ENCODE measurements at places on chromosomes 16 and 17.

- no peak for DNase-seq
Measured at GRCh38 chr17:30519707-30520106, 42.5 kb downstream of the GOSR1 start.

DNA sequence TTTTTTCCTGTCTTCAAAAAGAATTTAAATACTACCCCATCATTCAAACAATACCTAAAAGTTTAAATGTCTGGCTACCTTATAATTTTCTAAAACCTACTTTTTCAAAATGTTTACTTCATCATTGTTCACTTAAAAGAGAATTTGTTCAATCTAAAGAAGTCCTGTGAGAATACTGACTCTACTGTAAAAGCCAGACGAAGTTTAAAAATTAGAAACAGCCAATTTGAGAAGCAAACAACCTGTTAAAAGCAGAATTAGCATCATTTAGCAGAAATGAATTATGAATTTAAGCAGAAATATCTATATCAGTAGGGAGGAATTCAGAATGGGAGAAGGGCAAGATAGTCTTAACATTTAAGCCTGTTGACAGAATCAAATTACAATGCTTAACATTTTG, 2.1 kb downstream of the SKA2 start:
- DNase-seq: no peak

- no peak for DNase-seq
Measured at GRCh38 chr16:88754912-88755744, 29.9 kb downstream of the PIEZO1 start.

DNA sequence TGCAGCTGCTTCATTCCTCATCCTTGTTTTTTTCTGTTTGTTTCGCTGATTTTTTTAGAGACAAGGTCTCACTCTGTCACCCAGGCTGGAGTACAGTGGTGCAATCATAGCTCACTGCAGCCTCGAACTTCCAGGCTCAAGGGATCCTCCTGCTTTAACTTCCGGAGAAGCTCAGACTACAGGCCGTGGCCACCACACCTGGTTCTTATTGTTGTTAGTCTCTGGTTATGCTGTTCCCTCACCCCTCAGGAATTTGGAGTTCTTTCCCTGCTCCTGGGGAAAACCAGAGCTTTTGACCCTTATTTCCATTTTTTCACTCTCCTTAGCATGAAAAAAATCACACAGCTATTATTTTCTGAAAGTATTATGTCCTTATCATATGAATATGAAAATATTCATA, 1.8 kb downstream of the ODF4 start:
- DNase-seq: no peak

DNA sequence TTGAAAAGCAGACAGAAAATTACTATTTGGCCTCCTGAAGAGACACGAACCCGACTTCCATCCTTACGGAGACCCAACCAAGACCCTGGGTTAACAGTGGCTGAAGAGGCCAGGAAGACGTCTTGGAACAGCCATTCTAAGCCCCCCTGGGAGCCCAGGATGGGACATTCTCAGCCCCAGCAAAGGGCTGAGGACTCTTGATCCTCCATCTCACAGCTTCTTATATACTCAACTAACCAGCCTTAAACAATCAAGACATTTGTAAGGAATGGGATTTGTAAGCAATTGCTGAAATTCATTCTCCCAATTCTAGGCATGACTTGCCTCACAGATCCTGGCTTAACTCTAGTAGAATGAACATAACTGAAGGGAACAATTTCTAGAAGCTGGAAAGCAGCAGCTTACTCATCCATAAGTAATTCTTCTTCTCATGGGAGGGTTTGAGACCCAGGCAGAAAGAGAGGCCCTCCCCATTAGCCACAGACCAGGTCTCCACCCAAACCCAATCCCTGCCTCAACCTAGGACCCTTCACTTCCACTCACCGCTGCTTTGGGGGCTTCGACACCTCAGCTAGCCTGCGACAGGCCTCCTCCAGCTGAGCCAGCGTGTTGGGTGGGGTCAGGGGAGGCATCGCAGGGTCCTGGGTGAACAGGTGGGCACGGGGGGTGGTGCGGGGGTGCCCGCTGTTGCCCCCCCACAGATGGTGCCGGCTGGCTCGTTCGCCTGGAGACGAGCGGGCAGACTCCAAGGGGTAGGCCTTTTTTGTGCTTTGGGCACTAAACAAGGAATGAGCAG, 25.5 kb downstream of the AXIN2 start:
- no peak for DNase-seq

- peak; percentile 77 for DNase-seq
Measured at GRCh38 chr16:73047536-73048291, at the start of gene ZFHX3. ZFHX3 (minus strand) TSS chr16:73048128; CDS start chr16:72960145, 87,983 bp downstream.

DNA sequence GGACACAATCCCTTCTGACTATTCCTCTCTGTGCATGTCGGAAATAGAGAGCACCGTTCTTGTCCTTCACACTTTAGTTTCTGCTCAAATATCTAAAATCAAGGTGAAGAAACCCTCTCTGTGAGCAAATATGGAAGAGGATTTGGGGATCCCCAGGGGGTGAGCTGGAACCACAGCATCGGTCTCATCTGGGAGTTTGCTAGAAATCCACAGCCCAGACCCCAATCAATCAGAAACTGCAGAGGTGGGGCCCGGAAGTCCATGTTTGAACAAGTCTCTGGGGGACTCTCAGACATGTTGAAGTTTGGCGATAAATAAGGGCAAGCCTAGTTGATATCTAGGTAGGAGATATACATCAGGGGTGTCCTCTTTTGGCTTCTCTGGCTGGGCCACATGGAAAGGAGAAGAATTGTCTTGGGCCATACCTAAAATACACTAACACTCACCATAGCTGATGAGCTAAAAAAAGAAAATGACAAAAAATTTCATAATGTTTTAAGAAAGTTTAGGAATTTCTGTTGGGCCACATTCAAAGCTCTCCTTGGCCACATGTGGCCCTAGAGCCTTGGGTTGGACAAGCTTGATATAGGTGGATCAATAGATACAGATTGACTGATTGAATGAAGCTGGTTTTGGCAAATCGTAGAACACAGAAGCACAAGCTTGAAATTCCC, 168.0 kb upstream of the FOXF1 start:
- no peak for DNase-seq

DNA sequence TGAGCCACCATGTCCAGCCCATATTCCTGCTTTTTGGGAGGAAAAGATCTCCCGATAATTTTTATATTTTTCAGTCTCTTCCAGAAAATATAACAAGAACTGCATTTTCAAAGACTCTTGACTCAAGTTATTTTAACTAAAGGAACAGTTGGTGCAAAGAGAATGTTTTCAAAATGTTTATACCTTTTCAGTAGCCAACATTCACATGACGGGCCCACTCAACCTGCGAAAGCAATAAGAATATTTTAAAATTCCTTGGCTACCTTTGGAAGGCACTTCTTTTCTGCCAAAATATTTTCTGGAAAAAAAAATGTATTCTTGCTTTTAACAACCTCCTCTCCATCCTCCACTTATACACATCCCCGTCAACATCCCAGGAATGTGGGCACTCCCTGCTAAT, 140.3 kb downstream of the ZNF18 start:
- DNase-seq: no peak

- DNase-seq: no peak
Measured at GRCh38 chr16:66479661-66480264, 52.7 kb downstream of the BEAN1 start.

GRCh38 chr17:30218799-30219198, 16.7 kb downstream of the SLC6A4 start:
- peak; percentile 69 for DNase-seq

DNA sequence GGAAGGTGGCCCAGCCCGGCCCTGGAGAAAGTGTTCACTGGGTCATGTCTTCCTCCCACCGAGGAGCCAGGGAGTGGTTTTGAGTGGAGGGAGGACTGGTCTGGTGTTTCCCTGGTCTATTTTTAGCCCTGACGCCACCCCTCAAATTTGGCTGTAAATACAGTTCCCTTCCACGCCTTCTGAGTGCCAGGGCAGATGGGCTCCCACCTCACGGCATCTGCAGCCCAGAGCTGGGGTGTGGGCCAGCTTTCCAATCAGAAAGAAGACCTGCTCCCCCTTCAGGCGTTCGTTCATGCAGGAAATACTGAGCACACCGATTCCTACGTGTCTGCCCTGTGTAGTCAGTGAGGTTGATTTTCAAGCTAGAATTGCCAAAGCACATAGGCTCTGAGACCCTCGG, 53.7 kb downstream of the SNX20 start:
- peak; percentile 68 for DNase-seq

GRCh38 chr17:7502987-7503386, 18.8 kb downstream of the POLR2A start:
- no peak for DNase-seq

- DNase-seq: no peak
Measured at GRCh38 chr17:77476931-77477805, 336.4 kb downstream of the SEC14L1 start.

- no peak for DNase-seq
Measured at GRCh38 chr17:81075307-81075706, 40.4 kb downstream of the BAIAP2 start.

DNA sequence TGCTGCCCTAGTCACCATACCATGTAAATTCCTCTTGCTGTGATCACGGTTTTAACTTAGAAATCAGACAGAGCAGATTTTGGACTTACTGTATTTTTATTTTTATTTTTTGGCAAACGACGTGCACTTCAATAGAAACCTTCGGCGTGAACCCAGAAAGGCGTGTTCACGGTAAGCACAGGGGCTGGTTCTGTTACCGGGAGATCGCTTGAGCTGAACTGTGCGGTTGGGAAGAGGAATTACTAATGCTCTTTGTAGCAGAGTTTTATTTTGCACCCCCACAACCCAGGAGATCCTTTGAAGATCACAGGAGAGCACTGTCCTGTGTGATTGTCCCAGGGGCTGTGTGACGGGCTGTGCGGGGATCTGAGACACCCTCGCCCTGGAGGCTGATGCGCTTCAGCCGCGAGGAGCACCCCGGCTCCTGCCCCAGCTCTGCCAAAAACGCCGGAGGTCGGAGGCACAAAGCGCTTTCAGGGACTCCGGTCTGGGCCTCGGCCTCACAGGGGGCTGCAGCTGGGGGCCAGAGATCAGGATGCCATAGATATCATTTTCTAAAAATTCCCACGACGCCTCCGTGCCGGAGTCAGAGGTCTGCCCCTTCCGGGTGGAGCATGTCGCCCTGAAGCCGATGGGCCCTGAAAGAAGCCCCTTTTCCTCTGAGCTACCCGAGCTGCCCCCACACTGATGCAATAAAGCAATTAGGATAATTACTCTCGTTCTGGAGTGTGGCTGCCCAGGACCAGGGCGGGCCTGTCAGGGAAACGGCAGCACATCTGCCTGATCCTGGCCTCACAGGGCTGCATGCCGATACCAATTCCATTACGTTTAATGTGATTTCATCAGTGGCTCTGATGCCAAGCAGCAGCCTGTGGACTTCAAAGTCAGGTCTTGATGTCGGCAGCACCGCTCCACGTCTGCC, 71.8 kb downstream of the LMF1 start:
- DNase-seq: no peak

Data from GM13976 (cell line).